Left renal pelvis (tissue), 4 donors: ENCODE measurements at places on chromosomes 4 and X.

- no peak for DNase-seq
Measured at GRCh38 chr4:38687571-38688011, 23.6 kb downstream of the KLF3 start.

DNA sequence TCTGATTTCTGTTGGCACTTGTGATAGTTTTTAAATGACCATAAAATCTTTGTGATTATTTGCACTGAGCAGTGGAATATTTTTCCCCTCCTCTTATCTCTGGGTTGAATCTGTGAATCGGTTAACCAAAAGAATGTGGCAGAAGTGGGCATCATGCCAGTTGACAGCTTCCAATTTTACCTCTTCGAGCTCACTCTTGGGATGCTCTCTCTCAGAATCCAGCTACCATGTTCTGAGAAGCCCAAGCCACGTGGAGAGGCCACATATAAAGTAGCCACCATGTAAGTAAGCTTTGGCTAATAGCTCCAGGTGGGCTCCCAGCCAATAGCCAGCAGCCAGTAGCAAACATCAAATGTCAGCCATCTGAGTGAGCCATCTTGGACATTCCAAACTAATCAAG is 12.9 kb upstream of the WDR19 start:
- no peak for DNase-seq

DNA sequence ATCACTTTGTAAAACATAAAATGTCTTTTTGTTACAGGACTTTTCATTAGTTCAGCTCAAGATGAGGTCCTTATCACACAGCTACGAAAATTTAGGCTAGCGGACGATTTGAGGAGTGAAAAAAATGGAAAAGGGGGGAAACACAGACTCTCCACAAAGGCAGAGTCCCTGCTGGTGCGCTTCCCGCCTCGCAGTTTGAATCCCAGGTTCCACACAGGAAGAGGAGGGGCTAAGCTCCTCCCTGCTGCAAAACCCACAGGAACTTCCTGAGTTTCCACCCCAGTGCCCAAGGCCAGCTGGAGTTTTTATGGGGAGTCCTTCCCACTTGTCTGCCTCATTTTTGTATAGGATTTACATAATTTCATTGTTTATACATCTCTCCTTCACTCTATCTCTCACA is 11.2 kb downstream of the ADAM29 start:
- no peak for DNase-seq

DNA sequence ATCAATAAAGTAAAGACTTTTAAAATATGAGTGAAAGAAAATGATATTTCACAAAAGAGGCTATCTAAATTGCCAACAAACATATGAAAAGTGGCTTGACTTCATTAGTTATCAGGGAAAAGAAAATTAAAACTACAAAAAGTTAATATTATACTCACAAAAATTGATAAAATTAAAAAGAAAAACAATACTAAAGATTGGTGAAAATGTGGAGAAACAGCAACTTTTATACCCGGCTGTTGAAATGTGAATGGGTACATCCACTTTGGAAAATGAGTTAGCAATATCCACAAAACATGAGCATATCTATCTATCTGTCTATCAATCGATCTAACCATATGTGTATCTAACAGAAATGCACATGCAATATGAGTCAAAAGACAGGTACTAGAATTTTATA is 122.3 kb downstream of the ANAPC10 start:
- no peak for DNase-seq

DNA sequence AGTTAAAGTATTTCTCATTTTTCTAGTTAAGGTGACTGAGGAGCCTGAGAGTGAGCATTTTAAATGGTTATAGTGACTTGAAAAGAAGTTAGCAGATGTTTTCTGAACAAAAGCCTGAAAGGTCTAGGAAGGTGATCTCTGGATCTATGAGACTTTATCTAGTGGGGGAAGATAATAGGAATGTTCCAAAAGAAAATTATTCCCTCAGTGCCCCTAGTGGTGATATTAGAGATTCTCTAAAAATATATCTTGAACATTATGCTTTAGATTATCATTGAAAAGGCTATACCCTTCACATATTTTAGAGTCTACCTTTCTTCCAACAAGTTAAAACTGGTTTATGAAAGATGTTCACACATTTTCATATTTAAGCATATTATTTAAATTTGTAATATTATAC is 69.0 kb upstream of the SPANXN1 start:
- no peak for DNase-seq

DNA sequence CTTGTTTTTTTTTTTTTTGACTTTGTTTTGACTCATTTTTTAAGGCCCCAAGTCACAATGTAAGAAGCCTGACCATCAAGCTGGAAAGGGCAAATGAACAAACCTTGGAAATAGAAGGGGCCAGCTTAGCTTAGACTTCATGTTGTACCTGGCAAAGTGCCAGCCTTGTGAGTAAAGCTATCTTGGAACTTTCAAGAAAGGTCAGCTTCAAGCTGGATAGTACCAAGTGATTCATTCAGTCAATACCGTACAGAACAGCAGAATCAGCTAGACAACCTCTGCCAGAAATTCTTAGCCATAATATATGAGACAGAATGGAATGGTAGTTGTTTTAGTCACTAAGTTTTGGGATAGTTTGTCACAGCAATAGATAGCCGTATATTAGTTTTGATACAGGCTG is 1492.2 kb upstream of the TENM3 start:
- no peak for DNase-seq

DNA sequence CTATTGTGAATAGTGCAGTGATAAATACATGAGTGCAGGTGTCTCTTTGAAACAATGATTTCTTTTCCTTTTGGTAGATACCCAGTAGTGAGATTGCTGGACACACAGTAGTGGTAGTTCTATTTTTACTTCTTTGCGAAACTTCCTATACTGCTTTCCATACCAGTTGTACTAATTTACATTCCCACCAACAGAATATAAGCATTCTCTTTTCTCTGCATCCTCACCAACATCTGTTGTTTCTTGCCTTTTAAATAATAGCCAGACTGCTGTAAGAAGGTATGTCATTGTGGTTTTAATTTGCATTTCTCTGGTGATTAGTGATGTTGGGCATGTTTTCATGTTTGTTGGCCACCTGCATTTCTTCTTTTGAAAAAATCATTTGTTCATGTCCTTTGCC is 105.9 kb downstream of the COL4A6 start:
- DNase-seq, result no peak

DNA sequence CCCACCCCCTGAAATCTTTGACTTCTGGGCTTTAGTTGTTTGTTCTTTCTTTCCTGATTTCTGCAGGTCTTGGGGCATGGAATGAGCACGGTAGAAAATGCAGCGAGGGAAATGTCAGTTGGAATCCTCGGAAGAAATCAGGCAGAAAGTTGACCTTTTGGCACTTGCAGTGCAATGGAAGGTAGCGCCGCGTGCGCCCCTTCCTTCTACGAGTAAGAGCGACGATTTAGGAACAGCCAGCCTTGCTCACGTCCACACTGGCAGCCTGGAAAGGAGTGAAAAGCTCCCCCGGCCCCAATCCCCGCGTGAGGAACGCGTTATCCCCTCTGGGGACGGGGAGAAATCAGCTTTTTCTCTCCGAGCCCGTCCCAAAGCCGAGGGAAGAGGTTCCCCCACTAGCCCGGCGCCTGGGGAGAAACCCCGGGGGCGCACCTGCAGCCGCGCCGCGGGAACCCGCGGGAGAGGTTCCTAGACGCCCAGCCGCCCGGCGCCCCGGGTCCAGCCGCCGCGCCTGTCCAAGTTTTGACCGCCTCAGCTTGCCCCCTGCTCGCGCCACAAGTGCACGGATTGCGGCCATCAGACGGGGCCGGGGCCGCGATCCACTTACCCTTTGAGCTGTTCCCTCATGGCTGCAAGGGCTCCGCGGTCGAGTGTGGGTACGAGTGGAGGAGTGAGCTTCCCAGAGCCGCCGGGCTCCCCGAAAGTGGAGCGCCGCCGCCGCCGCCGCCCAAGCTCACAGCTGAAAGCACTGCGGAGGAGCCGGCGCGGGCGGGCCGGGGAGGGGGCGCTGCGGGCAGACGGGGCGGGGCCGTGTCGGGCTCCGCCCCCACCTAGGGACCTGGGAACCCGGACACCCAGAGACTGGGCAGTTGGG is 194.6 kb upstream of the FTHL17 start:
- no peak for DNase-seq

- no peak for DNase-seq
Measured at GRCh38 chr4:155512817-155513216, 136.1 kb upstream of the MAP9 start.

DNA sequence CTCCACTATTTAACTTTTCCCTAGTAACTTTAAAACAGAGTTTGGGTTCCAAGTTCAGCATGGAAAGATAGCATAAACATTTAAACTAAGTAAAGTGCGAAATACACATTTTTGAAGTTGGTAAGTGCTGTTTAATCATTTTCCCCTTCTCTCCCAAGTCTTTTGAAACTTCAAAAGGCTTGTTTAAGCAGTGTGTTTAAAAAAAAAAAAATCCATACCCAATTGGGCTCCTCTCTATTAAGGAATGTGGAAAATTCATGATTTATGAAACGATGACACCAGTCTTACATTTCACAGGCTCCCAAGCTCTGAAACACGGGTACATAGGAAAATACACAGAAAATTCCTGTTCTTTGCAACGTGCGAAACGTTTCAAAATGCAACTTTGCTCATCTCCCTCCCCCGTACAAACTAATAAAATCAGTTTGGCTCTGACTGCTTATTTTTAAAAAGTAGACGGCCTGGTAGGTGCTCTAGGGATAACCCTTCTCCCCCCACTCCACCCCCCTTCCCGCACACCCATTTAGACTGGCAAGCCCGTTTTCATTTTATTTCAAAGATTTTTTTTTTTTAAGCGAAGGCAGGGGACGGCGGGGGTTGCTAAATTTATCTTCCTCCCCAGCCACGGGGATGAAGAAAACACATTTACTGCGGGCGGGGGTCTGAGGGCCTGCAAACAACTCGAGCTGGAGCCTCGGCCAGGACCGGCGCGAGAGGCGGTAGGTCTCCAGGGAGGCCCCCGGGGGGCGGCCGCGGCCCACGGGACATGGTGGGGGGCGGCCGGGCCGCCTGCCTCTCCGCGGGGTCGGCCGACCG is 786 bp upstream of the ZFX start:
- no peak for DNase-seq

GRCh38 chrX:151713849-151714248 is 2.0 kb upstream of the FATE1 start:
- no peak for DNase-seq

GRCh38 chr4:146522869-146523205 is 1.1 kb upstream of the SLC10A7 start:
- no peak for DNase-seq

DNA sequence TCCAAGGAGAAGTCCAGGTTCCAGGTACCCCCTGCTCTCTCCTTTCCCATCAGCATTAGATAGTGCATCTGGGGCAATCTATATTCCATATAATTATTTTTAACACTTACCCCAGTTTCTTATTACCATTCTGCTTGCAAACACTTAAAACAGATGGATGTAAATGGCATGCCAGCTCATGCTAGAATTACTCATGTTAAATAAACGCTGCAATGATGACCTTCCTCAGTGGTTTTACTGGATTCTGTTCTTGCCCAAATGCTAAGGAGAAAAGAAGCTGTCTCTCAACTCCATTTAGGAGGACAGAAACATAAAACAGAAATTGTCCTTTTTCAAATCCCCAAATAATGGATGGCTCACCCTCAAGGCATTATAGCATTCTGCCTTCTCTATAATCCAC is 161.1 kb downstream of the NLGN4X start:
- DNase-seq, result no peak

DNA sequence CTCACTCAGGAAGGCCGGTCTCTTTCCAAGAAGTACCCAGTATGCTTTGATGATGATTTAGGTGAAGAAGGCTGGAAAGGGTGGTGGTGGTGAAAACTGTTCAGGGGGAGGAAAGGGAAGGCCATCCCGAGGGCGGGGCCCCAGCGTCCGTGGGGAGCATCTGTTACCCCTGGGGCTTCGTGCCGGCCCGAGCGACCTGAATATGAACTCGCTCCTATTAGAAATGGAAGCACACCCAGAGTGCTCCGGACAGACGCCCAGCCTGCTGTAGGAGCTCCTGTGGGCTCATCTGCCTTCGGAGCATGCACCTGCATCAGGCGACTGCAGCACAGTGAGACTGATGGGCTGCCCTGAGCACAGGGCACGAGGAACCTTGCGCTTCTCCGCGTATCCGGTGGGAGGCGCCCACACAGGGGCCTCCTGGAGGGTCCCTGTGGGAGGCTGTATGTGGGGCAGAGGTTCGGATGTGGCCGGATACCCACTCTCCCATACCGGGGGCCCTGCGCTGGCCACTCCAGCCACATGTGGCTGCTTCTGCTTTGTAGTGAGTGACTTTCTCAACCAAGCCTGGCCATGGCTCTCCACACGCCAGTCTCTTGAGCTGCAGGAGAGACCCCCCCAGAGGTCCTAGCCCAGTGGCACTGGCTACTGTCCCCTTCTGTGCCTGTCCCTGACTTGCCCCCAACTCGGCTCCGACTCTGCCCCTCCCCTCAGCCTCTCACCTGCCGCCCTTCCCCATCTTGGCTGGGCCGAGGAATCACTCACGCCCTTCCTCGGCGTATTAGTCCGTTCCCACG is 36.7 kb downstream of the FGFRL1 start:
- no peak for DNase-seq

GRCh38 chr4:128463006-128463405 is 175.4 kb upstream of the PGRMC2 start:
- no peak for DNase-seq

DNA sequence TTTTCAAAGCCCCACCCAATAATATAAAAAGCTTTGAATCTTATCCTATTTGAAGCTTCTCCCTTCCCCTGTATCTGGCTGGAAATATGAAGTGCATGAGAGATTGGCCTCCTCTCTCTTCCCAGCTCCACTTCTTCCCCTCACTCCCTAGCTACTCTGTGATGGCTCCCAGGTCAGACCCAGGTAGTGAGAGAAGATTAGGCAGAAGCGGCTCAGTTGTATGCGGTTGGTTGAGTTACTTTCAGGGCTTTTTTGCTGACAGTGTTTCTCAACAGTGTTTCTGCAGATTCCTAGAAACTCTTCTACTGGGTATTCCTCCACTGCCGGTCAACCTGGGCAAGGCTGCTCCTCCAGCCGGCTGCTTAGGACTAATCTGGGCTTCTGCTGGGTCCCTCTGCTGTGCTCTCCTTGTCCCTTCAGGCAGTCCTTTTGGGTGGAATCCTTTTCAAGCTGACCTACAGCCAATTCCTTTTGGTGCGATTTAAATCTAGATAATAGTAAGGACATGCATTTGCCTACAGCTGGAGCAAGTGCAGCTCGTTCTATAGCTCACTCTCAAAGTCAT is 87.4 kb upstream of the SLC7A11 start:
- no peak for DNase-seq

DNA sequence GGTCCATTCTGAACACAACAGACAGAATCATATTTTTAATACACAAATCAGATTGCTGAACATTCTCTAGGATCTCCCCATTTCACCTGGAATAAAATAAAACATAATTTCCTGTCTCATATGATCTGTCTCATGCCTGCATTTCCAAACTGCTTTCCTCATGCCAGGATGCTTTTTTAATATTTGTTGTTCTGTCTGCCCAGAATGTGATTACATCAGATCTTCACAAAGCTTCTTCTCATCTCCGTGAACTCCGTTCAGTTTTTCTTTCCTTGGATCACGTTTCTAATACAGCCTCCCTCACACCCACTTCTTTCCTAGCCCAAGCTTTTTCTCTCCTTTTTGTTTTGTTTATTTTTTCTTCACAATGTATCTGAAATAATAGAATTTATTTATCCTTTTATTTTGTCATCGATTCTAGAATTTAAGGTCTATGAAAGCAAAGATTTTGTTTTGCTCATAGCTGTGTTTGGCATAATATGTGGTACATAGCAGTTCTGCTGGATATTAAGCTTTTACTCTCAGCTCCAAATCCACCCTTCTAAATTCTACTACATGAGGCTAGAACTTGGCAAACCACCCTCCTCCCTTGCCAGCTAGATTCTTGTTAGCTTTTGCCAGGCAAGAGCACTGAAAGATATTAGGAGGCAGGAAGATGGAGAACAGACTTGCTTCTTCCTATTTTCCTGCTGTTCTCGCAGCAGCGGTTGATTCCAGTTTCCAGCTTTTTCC is 165.5 kb upstream of the SLIT2 start:
- no peak for DNase-seq
